ENCODE measurements at places on chromosomes 5 and 9. TPM values are rescaled to one million over a fixed set of nuclear protein-coding genes. Genes with fewer than 3 reads are reported as not detected.

DNA sequence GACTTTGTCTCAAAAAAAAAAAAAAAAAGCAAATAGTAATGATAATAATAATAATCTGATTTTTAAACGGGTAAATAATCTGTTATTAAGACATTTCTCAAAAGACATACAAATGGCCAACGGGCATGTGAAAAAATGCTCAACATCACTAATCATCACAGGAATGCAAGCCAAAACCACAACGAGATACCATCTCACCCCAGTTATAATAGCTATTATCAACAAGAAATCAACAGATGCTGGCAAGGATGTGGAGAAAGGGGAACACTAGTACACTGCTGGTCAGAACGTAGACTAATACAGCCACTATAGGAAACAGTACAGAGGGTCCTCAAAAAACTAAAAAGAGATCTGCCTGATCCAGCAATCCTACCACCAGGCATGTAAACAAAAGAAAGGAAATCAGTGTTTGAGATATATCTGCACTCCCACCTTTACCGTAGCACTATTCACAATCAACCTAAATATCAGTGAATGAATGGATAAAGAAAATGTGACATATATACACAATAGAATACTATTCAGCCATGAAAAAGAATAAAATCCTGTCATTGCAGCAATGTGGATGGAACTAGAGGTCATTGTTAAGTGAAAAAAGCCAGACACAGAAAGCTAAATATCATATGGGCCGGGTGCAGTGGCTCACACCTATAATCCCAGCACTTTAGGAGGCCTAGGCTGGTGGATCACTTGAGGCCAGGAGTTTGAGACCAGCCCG is 24.9 kb downstream of the VAV2 start:
- no peaks in the 10 kb centered on the region for H3K27me3 ChIP-seq
- no peak for DNase-seq
- no peak overlapping the region for H3K4me3 ChIP-seq

- H3K4me1 ChIP-seq = no peaks in the 10 kb centered on the region
- peaks cover 4% of the 10 kb centered on the region for H3K27me3 ChIP-seq
- no peaks in the 10 kb centered on the region for H3K36me3 ChIP-seq
- DNase-seq = no peak
- no peak overlapping the region for H3K27ac ChIP-seq
Observed at GRCh38 chr5:157447201-157447637, 12.8 kb upstream of the NIPAL4 start.

- H3K36me3 ChIP-seq = peaks cover 46% of the 10 kb centered on the region
- peak overlapping the region; percentile 68 for H3K27ac ChIP-seq
- no peak overlapping the region for H3K4me3 ChIP-seq
- peaks cover 91% of the 10 kb centered on the region for H3K4me1 ChIP-seq
- H3K27me3 ChIP-seq = no peaks in the 10 kb centered on the region
- no peak for DNase-seq
Observed at GRCh38 chr5:6719896-6720560, 6.8 kb downstream of the TENT4A start.

GRCh38 chr5:4571248-4571948 is 568.7 kb upstream of the ADAMTS16 start:
- no peaks in the 10 kb centered on the region for H3K27me3 ChIP-seq
- no peaks in the 10 kb centered on the region for H3K4me1 ChIP-seq
- DNase-seq = no peak
- no peaks in the 10 kb centered on the region for H3K36me3 ChIP-seq
- H3K27ac ChIP-seq = no peak overlapping the region

DNA sequence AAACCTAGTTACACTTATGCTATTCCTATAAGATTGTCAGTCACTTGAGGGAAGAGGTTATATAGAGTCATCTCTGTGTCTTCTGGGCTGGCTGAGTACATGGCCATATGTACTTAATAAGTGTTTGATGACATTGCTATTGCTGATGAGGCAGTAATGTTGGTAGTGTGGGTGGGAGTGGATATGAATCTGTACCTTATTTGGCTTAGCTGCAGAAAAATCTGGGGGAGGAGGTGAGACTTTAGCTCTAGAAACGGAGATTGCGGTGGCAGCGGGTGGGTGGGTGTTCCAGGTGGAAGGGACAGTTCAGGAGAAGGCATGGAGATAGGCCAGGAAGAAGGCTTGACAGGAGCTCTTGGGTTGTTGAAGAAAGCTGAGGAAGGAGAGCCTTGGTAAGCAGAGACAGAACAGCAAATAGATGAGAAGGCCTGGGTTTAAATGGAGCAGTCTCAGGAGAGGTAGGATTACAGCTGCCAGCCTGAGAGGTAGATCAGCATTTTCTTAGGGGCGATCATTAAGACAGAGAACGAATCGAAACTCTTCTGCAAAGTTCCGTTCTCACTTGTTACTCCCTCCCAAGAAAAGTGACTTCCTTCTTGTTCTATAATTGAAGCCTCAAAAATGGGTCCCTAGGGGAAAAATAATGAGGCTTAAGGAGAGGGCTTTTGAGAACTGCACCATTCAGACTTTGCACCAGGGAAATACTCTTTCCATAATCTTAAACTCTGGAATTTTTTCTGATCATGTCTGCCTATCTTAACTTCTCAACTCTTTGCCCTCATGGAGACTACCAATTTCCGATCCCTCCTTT is 160.5 kb downstream of the UNC13B start:
- H3K27ac ChIP-seq = no peak overlapping the region
- H3K4me3 ChIP-seq = no peak overlapping the region
- H3K36me3 ChIP-seq = no peaks in the 10 kb centered on the region

DNA sequence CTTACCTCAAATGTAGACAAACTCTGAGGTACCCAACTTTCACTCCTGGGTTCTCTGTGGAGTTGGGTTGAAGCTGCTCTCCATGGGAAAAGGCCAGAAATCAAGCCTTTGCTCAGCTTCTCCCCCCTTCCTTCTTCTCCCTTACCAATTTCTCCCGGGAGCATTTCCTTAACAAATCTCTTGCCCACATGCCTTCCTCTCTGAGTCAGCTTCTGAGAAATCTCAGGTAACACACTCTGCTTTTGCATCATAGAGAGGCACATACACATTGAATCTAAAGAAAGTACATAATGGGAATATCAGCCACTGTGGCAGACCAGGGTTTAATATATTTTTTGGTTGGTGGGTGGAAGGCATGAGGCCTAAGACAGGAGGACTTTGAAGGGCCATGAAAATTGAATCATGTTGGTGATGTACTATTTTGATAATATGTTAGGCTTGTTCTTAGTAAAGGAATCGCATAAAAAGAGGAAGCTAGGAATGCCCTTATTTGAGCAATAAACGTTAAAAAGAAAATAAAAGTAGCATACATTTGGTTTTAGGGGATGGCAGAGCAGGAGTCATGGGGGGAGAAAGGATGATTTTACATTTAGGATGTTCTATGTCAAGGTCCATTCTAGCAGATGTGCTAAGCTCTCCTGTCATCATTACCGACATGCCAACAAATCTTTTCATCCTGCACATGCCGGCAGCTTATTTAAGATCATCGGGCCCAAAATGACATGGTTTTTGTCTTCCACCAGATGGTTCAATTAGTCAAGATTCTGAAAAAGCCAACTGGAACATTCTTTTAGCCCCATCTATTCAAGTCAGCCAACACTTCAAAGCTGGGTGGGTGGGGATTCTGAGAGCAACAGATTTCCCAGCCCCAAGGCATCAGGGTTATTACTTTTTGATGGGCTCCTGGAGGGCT is 199.5 kb upstream of the CLINT1 start:
- H3K4me1 ChIP-seq = no peaks in the 10 kb centered on the region
- no peaks in the 10 kb centered on the region for H3K36me3 ChIP-seq
- no peak for DNase-seq
- H3K27me3 ChIP-seq = peaks cover 30% of the 10 kb centered on the region

DNA sequence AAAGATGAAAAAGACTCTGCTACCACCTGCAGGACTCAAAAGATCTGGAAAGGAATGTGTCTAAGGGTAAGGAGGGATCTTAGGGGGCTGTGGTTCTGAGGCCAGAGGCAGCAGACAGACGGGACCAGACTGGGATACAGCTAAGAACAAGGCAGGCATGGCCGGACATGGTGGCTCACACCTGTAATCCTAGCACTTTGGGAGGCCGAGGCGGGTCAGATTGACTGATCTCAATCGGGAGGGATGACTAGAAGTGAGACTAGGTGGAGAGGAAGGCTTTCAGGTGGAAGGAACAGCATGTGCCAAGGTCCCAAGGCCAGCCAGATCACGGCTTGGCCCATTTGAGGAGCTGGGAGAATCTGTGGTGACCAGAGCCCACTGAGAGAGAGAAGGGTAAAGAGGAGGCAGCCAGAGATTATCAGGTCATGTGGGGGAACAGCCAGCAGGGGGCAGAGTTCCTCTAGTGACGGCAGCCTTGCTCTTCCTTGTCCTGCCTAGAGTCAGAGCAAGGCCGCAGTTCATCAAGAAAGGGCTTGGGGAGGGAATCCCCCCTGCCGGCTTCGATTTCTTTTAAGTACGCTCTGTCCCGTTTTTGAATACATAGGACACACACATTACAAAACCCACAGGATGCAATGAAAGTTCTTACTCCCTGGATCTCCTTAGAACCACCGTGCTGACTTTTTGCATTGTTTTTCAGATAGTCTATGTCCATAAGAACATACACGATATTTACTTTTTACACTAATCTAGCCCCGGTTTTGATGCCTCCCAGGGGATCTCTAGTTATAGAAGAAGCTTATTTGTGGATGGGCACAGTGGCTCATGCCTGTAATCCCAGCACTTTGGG is 2.6 kb upstream of the OLFML2A start:
- no peak overlapping the region for H3K27ac ChIP-seq
- H3K27me3 ChIP-seq = peaks cover 55% of the 10 kb centered on the region
- no peak overlapping the region for H3K4me3 ChIP-seq

DNA sequence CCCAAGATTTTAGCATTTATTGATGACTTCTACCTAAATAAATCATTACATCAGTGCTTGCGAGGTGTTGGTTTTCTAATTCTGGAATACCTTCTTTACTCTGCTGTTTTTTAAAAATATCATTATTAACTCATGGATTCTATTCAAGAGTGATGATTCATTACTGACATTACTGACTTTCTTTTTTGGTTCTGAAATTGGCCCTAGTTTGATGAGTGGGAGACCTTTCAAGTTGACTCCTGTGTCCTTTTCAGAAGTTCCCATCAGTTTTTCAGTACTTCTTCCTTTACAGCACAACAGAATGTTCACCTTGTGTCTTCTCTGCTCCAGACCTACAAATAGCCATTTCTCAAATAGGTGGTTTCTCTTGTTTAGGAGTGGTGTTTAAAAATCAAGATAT is 114.1 kb downstream of the PCSK5 start:
- H3K4me1 ChIP-seq = peaks cover 22% of the 10 kb centered on the region
- H3K27me3 ChIP-seq = no peaks in the 10 kb centered on the region
- H3K36me3 ChIP-seq = peaks cover 4% of the 10 kb centered on the region
- no peak for DNase-seq

DNA sequence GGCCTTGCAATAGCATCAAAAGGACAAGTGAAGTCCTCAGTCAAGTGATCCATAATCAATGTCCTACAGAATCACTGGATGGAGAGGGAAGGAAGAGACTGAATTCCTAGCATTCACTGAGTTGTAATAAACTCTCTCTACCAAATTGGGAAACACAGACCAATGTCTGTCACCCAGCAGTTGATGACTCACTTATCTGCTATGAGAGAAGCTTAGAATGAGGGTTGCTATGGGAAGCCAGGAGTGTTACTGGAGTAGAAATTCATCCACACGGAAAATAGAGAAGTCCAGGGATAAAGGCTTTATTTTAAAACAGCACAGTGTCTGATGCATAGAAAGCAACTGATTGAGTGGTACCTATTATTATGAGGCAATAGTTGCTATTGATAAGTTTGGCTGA is 407.4 kb downstream of the BRINP1 start:
- no peaks in the 10 kb centered on the region for H3K27me3 ChIP-seq
- DNase-seq = no peak
- H3K4me1 ChIP-seq = no peaks in the 10 kb centered on the region
- no peak overlapping the region for H3K4me3 ChIP-seq
- H3K27ac ChIP-seq = no peak overlapping the region

GRCh38 chr9:21110708-21111576 is 30.7 kb downstream of the IFNW1 start:
- peaks cover 7% of the 10 kb centered on the region for H3K27me3 ChIP-seq
- no peak overlapping the region for H3K27ac ChIP-seq
- H3K4me3 ChIP-seq = no peak overlapping the region
- no peaks in the 10 kb centered on the region for H3K36me3 ChIP-seq
- DNase-seq = peak; percentile 52
- H3K4me1 ChIP-seq = no peaks in the 10 kb centered on the region

DNA sequence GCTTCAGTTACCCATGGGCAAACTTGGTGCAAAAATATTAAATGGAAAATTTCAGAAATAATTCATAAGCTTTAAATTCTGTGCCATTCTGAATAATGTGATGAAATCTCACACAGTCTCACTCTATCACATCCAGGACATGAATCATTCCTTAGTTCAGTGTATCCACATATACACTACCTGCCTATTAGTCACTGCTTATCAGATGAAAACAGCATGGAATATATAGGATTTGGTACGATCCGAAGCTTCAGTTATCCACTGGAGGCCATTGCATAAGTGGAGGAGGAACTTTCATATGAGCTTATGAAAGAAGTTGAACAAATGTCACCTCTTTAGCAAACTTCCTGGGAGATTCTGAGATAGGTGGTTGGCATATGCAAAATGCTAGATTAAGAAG is 64.2 kb downstream of the GAPVD1 start:
- H3K4me1 ChIP-seq = no peaks in the 10 kb centered on the region
- DNase-seq = no peak
- no peaks in the 10 kb centered on the region for H3K27me3 ChIP-seq
- peaks cover 37% of the 10 kb centered on the region for H3K36me3 ChIP-seq
- no peak overlapping the region for H3K4me3 ChIP-seq

DNA sequence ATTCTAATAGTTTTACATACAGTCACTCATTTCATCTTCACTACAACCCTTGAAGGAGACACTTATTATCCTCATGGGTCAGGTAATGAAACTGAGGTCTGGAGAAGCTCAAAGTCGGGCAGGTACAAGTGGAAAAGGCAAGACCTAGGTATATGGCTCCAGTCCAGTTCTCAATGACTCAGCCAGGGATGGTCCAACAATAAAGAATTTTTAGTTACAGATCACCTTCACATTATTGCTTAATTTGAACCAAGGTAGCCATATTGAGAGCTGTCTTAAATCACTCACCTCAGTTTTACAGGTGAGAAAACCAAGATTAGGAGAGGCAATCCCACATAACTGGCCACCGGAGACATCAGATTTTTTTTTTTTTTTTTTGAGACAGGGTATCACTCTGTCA is 55.4 kb downstream of the PTPN3 start:
- no peak for DNase-seq
- H3K4me1 ChIP-seq = peaks cover 33% of the 10 kb centered on the region
- H3K27me3 ChIP-seq = peaks cover 21% of the 10 kb centered on the region
- no peak overlapping the region for H3K27ac ChIP-seq

TERT gene
- 3.4 TPM for total RNA-seq

MCC gene
- total RNA-seq = 3.3 TPM

PGGT1B gene
- total RNA-seq = 44.5 TPM

ALDOB gene
- not detected for total RNA-seq

ZFP37 gene
- total RNA-seq = 0.52 TPM

SYNPO gene
- 0.05 TPM for total RNA-seq

HIGD2A gene
- total RNA-seq = 143 TPM

NEURL1B gene
- 8.7 TPM for total RNA-seq
